ENCODE measurements at places on chromosomes 7 and 10. TPM values are rescaled to one million over a fixed set of nuclear protein-coding genes. Genes with fewer than 3 reads are reported as not detected.

DNA sequence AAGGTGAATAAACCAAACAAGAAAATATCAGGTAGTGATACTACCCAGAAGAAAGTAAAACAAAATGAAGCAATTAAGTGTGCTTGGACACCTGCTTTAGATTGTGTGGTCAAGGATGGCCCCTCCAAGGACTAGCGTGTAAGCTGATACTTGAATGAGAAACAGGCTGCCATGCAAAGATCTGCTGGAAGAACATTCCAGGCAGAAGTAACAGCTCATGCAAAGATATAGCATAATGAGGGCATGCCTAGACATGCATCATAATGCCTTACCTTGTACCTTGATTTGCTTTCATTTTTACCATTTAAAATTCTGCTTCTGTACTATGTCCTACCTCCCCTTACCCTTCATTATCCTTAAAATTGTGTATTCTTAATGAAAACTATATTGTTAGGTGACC lies 74.8 kb upstream of the HDAC9 start:
- DNase-seq: no peak

DNA sequence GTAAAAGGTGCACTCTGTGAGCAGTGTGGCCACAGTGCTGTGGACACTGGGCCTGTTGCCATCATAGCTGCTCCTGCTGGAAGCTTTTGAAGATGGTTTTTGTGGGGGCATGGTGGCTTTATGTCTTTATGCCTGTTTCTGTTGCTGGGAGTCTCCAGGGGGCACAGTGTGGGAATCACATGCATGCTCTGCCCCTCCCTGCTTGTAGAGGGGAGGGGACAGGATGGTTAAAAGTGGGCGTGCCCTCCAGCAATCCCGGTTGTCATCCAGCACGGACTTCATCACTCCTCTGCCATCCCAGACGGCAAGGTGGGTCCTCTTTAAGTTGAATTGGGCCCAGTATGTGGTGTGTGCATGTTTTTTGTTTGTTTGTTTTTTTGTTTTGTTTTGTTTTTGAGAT lies 20.2 kb downstream of the OGDH start:
- DNase-seq: no peak

DNA sequence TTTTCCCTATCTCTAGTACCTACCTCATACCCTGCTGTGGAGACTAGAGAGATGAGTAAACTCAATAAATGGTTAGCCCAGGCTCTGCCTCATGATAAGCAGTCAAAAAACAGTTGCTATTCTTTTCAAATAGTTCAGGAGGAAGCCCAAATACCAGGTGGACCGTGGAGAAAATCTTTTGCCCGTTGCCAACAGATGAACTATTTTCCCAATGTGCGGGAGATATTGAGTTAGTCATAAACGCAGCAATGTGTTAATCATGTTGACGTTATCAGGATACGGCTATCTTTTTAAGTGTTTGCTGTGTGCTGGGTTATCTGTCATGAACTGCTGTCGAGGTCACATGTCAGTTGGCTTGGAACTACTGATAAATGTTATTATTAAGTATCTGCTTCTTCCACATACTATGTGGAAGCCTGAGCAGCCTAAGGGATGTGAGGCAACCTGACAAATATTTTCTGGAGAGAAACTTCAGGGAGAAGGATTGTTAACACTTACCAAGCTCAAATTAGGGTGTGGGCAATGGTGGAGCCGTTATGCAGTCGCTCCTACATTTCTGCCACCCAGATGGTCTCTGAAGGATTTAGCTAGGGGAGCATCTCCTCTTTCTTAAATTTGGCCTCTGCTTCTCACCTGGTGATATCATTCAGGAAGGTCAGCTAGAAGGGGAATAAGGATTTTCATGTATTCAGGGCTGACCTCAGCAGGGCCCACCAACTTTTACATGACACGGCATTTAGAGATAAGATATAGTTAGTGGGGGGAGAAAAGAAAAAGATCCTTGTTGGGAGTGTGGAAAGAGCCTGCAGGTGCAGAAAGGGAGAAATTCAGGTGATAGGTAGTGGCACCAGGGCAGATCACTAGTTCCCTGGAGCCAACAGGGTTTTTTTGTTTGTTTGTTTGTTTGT lies 33.5 kb upstream of the SLC26A3 start:
- no peak for DNase-seq

GRCh38 chr7:30102281-30102680 lies 32.5 kb upstream of the MTURN start:
- DNase-seq: no peak

DNA sequence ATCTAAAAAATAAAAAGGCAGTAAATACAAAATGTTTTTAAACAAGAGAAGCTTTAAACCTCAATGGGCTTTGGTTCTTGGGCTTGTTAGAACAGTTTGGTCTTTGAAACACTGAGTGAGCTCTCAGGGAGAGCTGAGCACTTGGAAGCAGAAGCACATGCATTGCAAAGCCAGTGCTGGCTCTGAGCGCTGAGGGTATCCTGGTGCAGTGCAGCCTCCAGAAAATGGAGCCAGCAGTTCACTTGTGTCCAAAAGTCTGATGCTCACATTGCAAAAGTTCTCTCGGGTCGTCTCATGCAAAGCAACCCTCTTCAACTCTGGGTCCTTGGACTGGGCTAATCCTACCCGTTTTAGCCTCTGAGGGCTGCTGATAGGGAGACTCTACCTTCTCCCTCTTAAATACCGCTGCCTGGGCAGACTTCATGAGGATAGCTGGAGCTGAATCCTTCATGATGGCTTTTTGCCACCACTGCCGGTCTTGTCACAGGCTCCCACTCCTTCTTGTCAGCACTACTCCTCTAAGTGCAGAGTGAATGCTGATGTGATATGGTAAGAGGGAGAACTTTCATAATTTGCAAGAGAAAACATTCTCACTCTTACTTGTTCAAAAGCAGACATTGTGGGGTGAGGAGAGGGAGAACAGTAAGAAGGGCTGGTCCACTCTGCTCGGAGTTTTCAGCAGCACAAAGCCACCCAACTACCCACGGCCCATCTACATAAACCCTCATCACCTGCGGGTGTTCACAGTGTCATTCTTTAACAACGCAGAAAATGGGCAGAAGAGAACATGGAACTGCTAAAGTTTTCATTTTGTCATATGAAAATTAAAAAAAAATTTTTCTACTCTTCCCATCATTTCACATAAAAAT lies 42.2 kb upstream of the BMPER start:
- DNase-seq: no peak

DNA sequence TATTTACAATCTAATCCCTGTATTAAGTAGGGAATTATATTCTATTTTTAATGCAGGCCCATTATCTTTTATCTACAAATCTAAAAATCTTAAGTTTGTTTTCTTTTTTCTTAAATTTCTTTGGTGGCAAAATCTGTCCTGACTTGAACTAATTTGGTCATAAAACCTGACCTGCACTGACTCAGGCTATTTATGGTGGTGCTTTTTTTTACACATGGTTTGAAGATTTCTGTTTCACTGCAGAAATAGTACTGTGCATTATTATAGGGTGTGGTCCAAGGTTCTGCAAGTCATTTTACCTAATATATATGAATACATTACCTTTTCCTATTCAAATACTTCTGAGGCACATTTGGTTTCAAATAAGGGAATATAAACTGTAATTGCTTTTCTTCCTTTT lies 137.0 kb downstream of the CD36 start:
- DNase-seq: peak; percentile 62

DNA sequence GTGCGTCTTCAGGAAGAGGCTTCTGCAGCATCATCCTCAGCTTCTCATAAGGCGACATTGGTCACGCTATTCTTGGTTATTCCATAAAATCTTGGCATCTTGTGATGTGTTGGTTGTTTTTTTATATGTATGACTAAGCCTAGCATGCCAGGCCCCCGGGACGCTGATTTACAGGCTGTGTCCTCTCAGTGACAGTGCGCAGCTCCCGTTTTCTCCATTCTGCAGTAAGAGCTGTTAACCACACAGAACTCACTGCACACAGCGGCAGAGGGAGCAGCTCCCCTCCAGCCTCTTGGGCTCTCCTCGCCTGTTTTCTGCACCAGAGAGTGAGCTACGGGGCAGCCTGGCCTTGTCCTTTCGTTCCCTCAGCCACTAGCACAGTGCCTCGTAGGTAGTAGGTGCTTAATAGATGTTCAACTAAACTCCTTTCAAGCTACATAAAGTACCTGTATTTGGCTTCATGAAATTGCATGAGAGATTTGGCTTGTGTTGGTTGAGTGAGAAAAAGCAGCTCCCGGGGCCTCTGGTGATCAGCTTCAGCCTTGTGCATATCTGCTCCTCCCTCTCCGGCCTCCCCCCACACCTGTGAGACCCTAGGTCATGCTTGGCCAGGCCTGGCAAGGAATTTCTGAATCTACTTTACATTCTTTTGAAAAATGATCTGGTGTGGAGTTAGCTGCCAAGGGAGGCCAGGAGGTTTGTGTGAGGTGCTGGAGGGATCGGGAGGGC lies 116.2 kb downstream of the WDR37 start:
- DNase-seq: no peak

DNA sequence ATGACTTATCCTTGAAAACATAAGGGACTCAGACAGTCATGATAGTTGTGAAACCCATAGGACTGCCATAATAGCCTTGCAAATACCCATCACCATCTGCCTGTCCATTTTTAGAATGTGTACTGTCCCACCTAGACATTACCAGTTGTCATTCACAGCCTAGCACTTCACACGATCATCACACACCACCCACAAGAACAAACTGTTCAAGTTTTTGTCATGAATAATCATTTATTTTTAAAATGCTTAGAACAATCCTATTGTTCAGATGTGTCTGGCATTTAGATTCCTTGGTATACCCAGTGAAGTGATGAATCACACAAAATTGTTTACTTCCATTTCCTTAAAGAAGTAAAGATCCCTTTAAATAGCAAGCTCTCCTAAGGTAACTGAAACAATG lies 46.6 kb downstream of the CCDC3 start:
- DNase-seq: no peak

Gene C10orf67
- 0.05 TPM for total RNA-seq

Gene ANKRD26
- total RNA-seq: 2.9 TPM

Gene SHH
- not detected for total RNA-seq

Measured in M059J (cell line).